ENCODE measurements at places on chromosomes 4 and X.

GRCh38 chrX:39431893-39432292 lies 630.6 kb downstream of the MID1IP1 start:
- no peak for DNase-seq

DNA sequence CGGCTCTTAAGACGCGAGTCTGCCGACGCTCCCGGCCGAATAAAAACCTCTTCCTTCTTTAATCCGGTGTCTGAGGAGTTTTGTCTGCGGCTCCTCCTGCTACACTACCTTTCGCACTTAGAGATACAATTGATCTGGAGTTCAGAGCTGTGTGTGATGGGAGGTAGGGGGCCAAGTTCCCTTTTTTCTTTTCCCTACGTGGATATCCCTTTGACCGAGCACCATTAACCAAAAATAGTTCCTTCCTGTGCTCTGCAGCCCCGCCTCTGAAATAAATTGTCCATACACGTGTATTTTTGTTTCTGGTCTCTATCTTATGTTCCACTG lies 555 bp upstream of the PGM2 start:
- no peak for DNase-seq

DNA sequence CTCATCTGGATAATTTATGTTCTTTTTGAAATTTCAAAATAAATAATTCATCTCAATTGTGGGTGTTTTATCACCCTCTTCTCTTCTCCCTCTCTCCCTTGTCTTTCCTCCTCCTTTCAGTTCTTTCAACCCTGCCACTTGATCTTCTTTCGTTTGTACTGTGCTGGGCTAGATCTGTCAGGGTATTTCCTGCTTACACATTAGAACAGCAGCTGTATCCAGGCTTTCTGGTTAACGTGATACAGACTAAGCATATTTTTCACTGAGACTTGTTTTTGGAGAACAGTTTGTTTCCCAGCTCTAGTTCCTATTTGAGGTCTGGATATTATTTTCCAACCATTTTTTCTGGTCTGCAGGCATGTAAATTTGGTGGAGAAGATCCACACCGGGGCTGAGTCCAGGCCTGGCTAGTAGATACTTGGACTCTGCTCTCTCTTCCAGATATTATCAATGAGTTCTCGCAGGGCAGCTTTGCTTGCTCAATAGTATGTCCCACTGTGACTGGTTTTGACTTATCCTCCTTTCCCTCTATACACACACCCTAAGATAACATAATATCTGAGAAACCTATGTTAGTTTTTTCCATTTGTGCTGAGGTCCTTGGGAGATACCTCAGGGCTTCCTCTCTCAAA lies 1310.7 kb upstream of the TENM3 start:
- no peak for DNase-seq

GRCh38 chrX:110268886-110269285 lies 49.0 kb downstream of the AMMECR1 start:
- no peak for DNase-seq

- DNase-seq: no peak
Measured at GRCh38 chr4:55801498-55801897, 18.1 kb upstream of the EXOC1L start.

GRCh38 chr4:122617597-122618593 lies 3.0 kb downstream of the IL21 start:
- no peak for DNase-seq

DNA sequence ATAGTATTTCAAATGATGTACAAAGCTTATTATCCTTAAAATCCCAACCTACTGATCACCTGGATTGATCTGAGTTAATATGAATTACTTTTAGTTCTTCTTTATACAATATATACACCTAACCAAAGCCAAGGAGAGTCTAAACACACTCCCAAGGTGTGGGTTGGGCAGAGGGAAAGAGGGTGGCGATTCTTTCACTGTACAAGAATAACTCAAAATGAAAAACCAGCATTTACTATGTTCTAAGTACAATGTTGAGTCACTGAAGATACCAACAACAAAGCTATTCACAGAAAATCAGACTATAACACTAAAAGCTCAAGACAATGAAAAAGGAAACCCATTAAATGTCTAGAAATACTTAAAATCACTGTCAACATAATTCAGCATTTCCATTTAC lies 46.6 kb downstream of the ANKRD17 start:
- no peak for DNase-seq

GRCh38 chr4:16264798-16265197 lies 38.5 kb upstream of the TAPT1 start:
- DNase-seq: peak; percentile 50

GRCh38 chrX:46577221-46578005 lies 3.8 kb downstream of the CHST7 start:
- peak; percentile 50 for DNase-seq

DNA sequence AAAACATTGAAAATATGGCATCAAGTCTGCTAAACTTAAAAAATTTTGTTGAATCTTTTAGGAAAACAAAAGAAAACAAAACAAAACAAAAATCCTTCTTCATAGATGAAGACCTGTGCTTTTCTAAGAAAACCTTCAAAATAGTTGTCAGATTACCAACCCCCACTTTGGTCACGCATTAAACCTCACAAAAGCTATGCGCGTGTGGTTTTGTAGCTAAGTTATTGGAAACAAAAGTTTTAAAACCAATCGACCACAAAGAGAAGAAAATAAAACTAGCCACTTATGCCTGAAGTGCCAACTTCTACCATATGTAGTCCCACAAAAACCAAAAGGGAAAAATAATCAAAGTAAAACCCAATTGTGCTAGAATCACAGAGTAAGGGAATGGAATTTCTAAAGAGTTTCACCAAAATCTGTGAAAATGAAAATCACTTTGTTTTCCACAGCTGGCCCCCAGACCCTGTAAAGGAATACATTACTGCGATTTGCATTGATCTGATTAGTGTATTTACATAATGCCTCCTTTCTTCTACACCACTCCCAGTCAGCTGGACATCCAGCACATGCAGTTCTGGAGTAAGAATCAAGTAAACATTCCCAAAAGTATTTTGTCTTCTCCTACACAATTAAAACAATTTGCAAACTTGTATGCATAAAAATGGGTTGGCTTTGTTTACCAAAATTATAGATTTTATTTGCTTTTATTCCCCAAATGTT lies 330.1 kb upstream of the DKK2 start:
- DNase-seq: peak; percentile 30

DNA sequence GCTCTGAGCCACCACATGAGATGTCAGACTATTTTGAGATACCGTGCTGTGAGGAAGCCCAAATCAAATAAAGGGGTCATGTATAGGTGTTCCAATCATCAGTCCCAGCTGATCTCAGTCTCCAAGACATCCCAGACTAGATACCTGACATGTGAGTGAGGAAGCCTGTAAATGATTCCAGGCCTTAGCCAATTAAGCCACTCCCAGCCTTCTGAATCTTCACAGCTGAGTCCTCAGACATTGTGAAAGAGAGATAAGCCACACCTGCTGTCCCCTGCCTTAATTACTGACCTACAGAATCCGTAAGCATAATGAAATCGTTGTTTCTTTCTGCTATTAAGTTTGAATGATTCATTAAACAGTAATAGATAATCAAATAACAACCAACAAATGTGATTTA lies 671.4 kb downstream of the ZNF674 start:
- no peak for DNase-seq

DNA sequence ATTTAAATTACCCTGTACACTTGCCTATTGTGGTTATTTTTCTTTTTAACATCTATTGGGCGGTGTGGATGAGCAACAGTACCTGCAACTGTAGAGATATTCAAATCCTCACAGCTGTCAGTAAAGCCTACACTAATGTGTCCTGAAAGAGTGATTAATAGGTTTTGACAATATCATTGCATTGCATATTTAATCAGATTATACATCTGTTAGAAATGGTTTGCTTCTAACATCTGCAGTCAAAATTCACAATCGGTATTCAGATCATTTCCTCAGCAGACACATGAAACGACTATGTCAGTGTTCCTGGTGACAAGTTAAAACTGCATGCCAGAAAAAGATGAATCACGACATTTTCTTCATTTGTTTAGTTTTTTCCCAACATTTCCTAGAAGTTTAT lies 254.6 kb upstream of the EPHA5 start:
- no peak for DNase-seq

- peak; percentile 43 for DNase-seq
Measured at GRCh38 chrX:39670281-39670680, 427.5 kb downstream of the BCOR start.

DNA sequence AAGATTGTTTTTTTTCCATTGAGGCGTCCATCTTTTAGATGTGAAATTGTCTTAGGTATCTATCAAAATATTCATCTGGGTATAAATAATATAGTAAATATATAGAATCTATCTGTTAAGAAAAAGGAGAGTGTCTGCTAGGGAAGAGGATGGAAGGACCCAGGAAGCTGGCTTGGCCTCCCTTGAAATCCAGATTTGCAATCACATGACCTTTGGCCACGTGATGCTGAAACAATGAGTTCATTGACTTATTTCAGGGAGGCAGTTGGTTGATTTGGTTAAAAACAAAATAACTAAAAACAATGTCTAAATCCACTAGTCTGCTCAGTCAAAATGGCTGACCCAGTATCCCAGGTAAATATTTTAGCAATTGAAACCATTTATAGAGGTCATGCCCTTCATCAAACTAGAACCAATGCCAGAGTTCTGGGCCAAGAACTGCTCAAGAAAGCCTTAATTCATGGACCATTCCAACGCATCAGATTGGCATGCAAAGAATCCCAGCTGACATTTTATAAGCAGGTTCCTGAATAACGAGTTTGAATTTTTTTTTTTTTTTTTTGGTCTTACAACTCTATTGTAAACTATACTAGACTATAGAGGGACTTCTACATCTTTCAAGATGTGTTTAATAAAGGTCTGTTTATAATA lies 172.7 kb downstream of the MID1 start:
- peak; percentile 56 for DNase-seq

DNA sequence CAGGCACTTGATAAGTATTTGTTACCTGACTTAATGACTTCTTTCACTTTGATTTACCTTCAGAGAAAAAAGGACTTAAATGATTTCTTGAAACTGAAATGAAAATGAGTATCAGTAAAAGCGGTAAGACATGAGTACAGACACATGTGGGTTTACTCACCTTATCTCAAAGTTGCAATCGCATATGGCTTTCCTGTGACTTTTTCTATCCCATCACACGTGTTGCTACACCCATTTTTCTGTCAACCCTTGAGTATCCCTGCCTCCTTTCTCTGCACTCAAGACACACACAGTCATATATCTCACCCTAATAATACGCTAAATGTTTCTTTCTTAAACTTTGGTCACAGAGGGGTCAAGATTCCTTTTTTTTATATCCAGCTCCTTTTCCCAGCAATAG lies 11.0 kb upstream of the ARHGEF38 start:
- no peak for DNase-seq

GRCh38 chrX:150212672-150213480 lies 150.2 kb upstream of the MAMLD1 start:
- no peak for DNase-seq

DNA sequence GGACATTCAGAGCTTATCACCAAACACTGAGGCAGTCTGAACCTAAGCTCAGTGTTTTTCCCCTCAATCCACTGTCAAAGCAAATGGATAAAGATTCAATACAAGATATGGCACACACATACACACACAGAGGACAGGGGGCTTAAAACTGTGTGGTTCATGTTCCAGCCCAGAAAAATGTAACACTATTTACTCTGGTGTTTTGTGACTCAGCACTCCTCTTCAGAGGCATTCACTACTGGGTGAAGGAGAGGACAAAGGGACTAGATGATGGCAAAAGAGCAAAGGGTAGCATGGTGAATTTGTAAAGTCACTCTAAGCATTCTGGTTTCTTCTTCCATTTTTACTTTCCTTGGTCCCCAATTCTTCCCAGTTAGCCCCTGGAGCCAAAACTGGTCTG lies 120.3 kb downstream of the ARHGEF9 start:
- DNase-seq: no peak

DNA sequence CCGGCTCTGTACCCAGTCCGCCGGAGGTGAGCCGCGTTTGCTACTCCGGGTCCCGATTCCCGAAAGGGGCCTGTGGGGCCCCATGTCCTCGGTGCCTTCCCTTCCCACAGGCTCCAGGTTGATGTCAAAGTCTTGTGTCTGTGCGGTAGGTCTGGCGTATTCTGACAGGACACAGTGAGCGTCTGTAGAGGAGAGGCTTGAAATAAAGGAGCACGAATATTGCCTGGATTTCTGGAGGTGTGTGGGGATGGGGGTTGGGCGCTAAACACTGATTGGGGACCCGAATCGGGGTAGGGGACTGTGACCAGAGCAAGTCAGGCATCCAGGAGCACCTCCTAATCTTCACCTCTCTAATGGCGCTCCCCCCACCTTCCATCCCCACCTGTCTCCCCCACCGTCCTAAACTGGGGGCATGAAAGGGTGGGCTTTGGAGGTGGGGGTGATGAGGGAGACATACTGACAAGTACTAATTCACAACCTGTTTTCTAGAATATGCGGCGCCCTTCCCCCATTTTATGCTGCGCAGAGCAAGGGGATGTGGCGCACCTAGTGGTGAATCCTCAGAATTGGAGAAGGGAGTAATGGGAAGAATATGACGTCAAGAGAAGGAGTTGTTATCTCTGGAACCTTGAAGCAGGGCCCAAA lies 855 bp downstream of the GPRASP2 start:
- DNase-seq: peak; percentile 37

DNA sequence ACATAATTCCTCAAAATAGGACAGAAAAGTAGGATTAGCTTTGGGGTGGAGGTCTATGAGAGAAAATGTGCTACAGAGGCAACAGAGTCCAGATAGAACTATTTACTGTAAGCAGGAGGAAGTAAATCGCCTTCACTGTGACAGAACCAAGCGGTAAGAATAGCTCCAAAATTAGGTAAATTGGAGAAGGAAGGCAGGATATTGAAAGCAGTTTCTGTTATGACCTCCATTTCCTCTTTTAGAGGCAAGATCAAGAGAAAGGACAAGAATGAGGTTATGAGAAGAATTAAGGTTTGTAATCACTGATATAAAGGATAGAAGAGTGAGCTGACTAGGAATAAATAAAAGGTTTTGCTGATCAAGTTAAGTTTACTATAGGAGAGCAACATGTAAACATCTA lies 44.1 kb upstream of the NEUROG2 start:
- no peak for DNase-seq

DNA sequence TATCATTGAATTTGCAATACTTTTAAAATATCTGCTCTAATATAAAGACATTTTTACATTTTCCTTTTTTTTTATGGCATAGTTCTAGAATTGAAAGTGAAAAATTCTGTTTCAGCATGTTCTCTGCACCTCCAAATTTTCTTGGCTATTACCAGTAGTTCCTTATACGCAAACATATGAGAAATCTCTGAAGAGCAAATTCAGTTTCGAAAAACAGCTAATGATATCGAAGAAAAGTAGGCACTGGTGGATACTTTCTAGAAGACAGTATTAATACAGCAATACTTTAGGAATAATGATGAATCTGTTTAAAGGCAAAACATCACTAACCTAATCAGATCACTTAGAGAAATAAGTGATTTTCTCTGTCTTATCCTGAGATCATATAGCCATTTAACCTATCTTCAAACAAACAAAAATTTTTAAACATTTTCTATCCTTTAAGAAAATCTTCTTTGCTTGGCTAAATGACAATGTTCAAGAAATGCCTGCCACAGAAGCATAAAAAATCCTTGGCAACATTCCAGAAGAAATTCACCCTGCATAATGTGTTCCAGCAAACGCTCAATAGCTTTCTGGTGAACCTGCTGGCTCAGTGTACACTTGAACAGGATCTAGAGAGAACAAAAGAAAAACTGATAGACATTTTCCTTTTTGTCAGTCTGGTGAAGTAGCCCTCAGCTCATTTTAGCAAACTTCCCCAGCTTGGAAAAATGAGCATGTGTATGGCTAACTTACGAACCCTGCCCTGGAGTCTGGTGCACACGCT lies 51.2 kb upstream of the KLF3 start:
- no peak for DNase-seq

All from RPMI7951 (cell line).